NCI-H1105 treated with DMSO at 0.1 percent for 48 hours (cell line): ENCODE measurements at places on chromosomes 13 and 19.

GRCh38 chr19:38287604-38288003, 16.4 kb upstream of the C19orf33 start:
- DNase-seq, result no peak

GRCh38 chr13:95426631-95427030, 125.4 kb upstream of the ABCC4 start:
- no peak for DNase-seq

- DNase-seq, result no peak
These were observed 22.1 kb downstream of the ARID3A start for GRCh38 chr19:947707-948539.

GRCh38 chr13:80376554-80376953, 35.6 kb upstream of the SPRY2 start:
- DNase-seq, result no peak

GRCh38 chr13:98977568-98978265, at the start of gene DOCK9:
Gene DOCK9 (minus strand): TSS chr13:98978064. CDS start chr13:98977909, 155 bp downstream.
- no peak for DNase-seq

DNA sequence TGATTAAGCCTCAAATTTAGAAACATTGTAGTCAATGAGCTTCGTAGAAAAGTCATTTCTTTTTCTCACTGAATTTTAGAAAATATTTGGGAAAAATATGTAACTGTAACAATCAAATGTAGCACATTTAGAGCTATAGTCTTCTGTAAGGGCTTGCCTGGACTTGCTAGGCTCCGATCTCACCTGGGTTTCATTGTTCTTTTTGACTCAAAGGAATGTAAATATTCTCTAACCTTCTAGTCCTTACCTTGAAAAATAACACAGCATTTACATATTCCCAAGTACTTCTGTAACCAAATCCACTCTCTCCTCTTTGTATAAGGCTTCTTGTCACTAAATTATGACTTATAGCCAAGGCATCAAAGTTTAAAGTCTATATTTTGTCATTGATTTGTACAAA, 2.9 kb upstream of the UFM1 start:
- peak; percentile 44 for DNase-seq

- DNase-seq, result no peak
These were observed 214.1 kb downstream of the COL4A1 start for GRCh38 chr13:110092831-110093247.

- DNase-seq, result no peak
These were observed 173.5 kb downstream of the TSHZ3 start for GRCh38 chr19:31175564-31176348.

GRCh38 chr19:6227936-6228325, 51.8 kb downstream of the MLLT1 start:
- no peak for DNase-seq

- DNase-seq, result peak; percentile 59
These were observed 290.9 kb upstream of the SOX21 start for GRCh38 chr13:95003019-95003813.

DNA sequence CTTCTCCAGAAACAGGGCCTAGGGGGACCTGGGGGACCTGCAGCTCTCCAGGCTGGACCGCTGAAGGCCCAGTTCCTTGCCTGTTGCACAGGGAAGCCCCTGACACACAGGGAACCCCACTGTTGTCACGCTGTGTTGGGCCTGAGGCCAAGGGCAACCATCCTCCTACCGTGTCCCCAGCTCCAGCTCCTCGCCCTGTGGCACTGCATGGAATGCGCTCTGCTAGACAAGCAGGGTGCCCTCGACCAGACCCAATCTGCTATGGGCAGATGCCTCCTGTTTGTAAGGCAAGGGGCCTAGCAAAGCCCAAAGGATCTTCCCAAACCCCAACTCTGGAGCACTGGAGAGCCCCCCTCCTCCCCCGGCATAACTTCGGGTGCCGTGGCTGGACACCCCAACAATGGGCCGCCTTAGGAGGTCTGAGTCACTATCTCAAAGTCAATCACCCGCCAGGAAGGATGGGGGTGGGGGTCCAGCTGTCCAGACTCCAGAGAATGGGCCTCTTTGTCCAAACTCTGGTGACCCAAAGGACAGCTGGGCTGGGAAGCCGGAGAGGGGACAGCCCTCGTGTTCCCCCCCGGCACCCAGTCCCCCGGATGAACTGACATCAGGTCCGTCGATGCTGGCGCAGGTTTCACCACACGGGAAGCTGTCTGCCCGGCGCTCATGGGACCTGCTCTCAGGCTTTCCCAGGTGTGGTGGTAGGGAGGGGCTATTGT, 3.7 kb downstream of the BRSK1 start:
- no peak for DNase-seq

- DNase-seq, result no peak
These were observed 218.6 kb downstream of the MTUS2 start for GRCh38 chr13:29038700-29039099.

DNA sequence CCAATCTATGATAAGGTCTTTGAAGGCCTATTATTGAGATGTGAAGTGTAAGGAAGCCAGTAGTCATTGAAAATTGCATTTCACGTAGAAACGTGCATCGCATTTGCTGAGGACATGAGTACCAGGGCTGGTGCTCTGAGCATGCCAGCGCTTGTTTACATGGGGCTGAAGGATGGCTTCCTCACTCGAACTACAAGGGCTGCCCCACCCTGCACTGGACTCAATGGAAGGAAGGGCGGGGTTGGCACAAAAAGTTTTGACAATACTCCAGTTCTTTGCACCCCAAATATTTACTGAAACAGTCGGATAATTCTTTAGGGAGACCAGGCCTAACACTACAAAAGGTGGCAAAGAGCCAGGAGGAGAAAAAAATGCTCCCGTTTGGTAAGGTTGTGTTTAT, 28.9 kb upstream of the MED4 start:
- DNase-seq, result no peak

GRCh38 chr13:90261343-90261742, 1086.1 kb upstream of the MIR17HG start:
- no peak for DNase-seq
